ENCODE measurements at places on chromosomes 5 and 9.

GRCh38 chr5:78979909-78980308 lies 5.2 kb downstream of the ARSB start:
- DNase-seq = no peak

DNA sequence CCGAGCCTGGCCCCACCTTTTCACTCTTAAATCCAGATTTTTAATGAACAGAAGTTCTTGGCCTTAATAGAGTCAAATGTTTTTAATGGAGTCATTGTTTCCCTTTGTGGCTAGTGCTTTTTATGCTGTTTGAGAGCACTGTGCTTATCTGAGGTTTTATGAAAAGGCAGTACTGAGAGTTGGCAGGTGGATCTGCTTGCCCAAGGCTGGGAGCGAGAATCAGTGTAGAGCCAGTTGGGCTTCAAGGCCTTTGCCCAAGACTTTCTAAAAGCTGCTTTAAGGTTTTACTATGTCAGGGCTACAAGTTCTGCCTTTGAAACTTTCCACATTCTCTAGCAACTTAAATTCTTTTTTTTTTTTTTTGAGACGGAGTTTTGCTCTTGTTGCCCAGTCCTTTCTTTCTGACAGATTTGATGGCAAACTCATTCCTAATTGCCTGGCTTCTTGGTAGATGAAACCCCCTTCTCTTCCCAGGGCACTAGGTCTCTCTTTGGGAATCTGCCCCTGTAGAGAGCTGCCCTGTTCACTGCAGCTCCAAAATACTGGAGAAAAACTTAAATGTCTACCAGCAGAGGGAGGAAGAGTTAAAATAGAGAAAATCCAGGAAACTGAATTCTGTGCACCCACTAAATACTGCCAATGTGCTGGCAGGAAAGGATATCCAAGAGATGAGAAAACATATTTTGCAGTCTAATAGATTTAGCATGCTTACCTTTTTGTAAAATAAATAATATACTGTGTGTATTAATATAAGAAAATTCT lies 36.9 kb upstream of the CDK20 start:
- no peak for DNase-seq

DNA sequence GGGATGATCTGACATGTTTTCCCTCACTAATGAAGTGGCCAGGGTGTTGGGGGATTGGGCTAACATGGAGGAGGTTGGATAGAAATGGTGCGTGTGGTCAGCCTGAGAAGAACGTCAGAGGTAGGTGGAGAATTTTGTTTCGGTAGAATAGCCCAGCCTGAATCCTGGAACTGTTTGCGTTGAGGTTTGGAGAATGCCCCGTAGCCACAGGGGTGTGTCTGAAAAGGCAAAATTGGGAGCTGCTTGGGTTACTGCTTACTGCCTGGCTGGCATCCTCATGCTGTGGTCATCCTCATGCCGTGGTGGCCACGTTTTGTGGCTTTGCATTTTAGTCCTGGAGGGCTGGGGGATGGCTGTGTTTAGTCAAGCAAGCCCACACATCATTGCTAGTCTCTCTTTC lies 236.9 kb downstream of the GOLPH3 start:
- no peak for DNase-seq

DNA sequence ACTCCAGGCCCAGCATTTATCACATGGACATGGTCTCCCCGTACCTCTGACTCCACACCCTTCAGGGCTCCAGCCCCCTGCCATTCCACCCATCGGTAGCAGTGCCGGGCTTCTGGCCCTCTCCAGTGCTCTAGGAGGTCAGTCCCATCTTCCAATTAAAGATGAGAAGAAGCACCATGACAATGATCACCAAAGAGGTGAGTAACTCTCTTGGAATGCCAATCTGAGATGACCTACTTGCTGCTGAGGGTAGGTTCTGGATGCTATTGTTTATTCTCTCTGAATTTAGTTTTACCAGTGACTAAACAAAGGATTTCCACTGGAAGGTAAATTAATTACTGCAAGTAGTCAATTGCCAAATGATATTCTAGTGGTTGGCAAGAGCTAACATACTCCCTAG lies 80.8 kb downstream of the TLE4 start:
- DNase-seq = no peak

GRCh38 chr5:1064383-1065142 lies 47.3 kb downstream of the SLC12A7 start:
- DNase-seq = no peak

DNA sequence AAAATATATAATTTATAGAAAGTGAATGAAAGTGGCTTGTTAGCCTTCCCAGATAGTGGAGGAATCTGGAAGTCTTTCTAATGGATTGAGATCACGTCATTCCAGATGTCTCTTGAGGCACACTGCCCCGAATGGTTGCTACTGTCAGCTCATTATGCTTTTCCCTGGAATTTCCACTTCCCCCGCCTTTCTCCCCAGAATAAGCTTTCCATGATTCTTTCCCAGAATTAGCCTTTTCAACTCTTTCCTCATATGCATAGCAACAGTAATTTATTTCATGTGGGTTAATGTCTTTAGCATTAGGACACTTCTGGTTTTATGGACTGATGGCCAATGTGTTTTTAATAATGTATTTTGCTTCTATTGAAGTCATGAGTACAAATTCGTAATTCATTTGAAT lies 81.5 kb downstream of the PALM2AKAP2 start:
- DNase-seq = no peak

- no peak for DNase-seq
Observed at GRCh38 chr5:65742565-65743231, 20.7 kb downstream of the NLN start.

DNA sequence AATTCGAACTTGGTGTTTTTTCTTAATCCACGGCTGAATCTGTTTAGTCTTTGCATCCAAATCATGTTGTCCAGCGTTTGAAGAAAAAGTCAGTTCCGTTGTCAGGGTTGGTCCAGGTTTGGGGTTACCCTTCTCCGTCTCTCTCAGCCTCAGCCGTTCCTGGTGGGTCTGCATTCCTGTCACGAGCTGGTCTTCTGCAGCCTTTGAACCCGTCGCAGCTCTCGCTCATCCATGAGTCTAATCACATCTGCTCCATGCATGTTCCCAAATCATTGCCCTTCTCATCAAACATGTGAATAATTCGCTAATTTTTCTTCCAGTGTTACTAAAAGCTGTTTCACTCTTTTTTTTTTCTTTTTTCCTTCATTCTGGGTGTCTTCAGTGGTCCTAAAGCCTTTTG lies 39.0 kb upstream of the EXOC3 start:
- no peak for DNase-seq

GRCh38 chr5:148387325-148387724 lies 3.6 kb downstream of the FBXO38 start:
- DNase-seq = no peak

DNA sequence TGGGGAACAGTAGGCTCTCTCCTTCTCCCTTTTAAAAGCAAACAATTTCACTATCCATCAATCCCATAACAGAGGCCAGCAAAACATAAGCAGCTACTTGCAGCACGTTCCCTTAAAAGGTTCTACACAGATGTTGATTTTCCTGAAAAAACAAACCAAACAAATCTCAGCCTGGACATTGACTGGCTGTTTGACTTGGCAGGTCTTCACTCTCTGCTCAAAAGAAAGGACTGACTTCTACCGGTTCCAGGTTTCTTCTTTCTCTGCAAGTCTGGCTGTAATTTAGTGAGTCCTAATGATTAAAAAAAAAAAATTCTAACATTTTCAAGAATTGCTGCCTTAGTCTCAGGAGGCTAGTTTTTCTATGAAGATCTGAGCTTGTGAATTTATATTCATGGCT lies 203.1 kb upstream of the EFNA5 start:
- DNase-seq = no peak

DNA sequence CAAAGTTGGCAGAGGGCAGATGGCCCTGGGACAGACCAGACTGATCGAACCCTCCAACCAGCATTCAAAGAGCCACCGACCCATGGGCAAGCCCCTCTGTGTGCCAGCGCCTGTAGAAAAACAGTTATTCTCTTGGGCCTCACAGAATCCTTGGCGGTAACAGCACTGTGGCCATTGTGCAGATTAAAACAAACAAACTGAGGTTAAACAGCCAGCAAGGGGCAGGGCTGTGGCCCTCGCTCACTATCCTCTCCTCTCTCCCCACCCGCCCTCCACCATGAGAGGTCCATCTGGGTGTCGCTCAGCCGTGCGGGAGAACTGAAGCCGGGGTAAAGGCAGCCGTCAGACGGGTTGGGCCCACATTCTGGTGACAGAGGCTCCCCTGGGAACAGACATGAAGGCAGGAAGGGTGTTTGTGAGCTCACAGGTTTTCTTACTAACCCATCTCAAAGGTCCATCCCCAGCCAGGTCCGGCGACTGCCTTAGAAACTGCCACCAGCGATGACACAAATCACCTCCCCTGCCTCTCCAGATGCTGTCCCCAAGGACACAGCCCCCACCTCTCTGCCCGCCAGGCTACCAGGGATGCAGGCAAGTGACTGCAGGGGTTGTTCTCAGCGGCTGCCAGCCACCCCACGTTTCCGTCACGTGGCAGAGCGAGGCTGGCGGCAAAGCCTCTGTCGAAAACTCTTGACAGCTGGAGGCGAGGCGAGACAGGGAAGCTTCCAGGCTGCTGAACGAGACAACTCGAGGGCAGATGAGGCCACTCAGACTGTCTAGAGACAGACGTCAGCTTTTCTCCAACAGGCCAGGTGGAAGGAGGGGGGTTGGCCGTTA lies 75.8 kb upstream of the SARDH start:
- DNase-seq = no peak

DNA sequence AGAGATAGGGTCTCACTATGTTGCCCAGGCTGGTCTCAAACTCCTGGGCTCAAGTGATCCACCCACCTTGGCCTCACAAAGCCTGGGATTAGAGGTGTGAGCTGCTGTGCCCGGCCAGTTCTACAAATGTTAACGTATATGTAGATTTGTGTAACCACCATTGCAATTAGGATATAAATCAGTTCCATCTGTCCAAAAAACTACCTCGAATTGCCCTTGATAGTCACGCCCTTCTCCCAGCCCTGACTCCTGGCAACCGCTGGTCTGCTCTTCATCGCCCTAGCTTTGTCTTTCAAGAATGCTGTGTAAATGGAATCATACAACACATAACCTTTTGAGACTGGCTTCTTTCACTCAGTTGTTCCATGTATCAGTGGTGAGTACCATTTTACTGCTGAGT lies 46.1 kb upstream of the PPARGC1B start:
- no peak for DNase-seq

- DNase-seq = no peak
Observed at GRCh38 chr9:112892981-112893380, 2.3 kb upstream of the SLC46A2 start.

GRCh38 chr5:149471406-149472183 lies 79.6 kb downstream of the CSNK1A1 start:
- DNase-seq = no peak

DNA sequence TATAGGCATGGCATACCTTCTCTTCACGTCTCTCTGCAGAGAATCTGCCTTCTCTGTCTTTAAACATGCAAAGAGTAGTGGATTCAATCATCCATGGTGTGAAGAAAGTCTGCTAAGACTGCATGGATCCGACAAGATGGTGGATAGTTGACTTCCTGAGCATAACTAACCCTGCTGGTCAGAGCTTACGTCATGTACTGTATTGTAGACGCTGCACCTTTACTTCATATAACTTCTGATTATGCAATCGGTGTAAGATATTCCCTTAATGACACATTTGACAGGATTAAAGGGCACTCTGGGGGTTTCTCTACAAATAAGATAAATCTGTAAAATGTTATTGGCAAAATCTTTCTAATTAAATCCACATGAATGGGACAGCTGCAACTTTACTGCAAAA lies 240.3 kb upstream of the NREP start:
- DNase-seq = no peak

DNA sequence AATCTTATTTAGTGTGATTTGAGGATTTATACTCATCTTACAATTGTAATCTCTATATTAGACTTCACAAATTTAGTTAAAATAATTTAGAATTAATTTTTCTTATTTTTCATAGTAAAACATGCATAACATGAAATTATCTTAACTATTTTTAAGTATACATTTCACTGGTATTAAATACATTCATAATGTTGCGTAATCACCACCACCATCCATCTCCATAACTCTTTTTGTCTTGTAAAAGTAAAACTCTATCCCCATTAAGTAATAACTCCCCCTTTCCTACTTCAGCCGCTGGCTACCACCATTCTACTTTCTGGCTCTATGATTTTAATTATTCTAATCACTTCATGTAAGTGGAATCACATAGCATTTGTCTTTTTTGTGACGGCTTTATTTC lies 193.4 kb downstream of the SH3GL2 start:
- no peak for DNase-seq

GRCh38 chr5:145056800-145057199 lies 778.3 kb downstream of the PRELID2 start:
- DNase-seq = no peak

DNA sequence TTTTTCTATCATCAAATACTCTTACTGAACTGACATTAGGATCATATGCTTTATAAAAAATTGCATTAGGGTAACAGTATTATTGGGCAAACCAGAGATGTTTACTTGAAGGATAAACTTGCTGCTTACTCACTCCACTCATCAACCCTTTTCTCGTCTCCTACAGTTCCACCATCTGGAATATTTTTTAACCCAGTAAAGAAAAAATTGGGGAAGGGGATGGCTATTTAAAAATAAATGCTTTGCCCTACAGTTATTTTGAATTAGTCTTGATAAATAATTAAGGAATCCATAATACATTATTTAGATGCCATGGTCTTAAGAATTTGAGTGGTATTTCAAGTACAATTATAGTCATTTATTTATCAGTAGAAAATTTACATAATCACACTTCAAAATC lies 225.8 kb downstream of the MEF2C start:
- DNase-seq = no peak

- DNase-seq = no peak
Observed at GRCh38 chr5:168347368-168348083, 56.1 kb downstream of the WWC1 start.

DNA sequence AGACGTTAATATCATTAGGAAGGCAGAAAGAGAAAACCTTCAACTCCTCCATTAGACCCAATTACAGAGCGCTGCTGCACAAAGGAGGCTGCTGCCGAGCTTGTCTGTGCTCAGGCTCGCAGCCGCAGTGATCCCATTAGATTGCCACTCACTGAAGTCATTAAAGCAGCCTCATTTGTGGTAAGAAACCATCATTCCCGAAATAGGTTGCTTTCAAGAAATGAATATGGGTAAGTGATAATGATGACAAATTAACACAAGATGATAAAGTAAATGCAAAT lies 137.2 kb downstream of the CAVIN4 start:
- no peak for DNase-seq

DNA sequence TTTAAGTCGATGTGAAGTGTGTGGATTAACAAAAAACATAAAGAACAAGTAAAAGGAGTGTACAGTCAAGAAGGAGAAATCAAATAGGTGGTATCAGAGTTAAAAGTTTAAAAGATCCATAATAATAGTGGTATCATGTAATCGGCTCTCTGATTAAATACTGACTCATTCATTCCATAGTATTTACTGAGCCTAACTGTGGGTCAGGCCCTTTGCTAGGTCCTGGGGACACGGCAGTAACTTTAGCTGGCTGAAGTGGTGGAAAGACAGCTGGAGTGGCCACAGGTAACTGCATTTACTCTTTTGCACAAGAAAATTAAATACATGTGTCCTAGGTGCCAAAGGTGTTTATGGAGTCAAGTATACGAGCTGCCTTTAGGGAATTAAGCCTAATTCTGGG lies 124.0 kb downstream of the GNAQ start:
- DNase-seq = no peak

Data from effector CD4-positive, alpha-beta T cell (primary cell).